ENCODE measurements at places on chromosomes 2 and 18. TPM values are rescaled to one million over a fixed set of nuclear protein-coding genes. Genes with fewer than 3 reads are reported as not detected.

The MROH2A gene
- total RNA-seq = not detected

The GRHL1 gene
- total RNA-seq = 32.5 TPM

The MEP1B gene
- under 0.01 TPM for total RNA-seq

The DYSF gene
- 0.68 TPM for total RNA-seq

All from nasal cavity respiratory epithelium epithelial cell of viscerocranial mucosa (primary cell).